ENCODE measurements at places on chromosomes 1 and 21.

DNA sequence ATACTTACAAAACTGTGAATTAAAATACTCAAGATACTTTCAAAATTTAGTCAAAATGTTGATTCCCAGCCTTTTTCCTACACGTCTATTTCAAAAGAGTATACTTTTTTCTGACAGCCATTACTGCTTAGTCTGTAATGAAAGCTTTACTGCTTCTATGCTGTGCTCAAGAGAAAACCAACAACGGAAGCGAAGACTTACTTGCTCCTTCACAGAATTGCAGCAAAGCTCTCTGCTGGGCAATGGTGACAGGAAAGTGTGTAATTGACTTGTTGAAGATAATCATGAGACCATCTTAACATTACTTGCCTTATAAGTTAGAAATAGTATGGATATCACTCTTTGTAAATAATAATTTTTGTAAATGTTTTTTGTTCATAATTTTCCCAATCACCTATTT is 1.7 kb upstream of the DYNLT5 start:
- DNase-seq: no peak

GRCh38 chr1:37701051-37701450 is 8.7 kb downstream of the CDCA8 start:
- no peak for DNase-seq

DNA sequence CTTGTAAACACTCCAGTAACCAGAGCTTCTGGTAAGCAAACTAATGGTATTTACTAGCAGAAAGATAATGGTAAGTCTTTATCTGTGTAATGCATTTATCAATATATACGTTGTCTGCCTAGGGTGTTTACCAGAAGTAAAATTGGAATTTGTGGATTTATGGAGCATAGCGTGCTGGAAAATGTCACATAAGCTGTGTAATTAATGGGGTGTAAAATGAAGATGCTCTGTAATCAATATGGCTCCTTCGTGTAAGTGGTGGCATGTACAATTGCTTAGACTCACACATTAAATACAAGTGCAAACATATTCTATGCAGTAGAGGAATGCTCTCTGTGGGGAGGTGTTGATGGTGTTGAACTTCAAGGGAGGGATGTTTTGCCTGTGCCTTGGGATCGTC is 62.2 kb upstream of the SRSF10 start:
- no peak for DNase-seq

DNA sequence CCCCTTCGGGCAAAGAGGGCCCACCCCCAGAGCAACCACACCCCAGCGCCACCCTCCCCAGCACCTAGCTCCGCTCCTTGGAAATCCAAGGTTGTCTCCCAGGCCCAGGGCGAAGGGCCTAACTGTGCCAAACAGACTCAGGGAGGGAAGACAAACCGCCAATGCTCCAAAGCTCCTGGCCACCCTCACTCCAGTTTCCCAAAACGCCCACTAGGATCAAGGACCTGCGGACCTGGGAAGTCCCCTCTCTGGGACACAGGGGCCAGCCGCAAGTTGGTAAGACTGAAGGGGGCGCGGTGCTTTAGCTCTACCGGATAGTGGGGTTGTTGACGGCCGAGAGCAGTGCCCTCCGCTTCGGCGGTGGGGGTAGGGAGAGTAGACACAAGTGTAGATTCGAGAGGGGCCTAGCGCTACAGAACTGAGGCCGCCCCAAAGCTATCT is 581 bp downstream of the IRF6 start:
- DNase-seq: no peak

GRCh38 chr1:110050602-110051261 is 16.3 kb downstream of the STRIP1 start:
- DNase-seq: peak; percentile 69

- DNase-seq: peak; percentile 22
Measured at GRCh38 chr1:185427264-185427663, 110.2 kb upstream of the IVNS1ABP start.

DNA sequence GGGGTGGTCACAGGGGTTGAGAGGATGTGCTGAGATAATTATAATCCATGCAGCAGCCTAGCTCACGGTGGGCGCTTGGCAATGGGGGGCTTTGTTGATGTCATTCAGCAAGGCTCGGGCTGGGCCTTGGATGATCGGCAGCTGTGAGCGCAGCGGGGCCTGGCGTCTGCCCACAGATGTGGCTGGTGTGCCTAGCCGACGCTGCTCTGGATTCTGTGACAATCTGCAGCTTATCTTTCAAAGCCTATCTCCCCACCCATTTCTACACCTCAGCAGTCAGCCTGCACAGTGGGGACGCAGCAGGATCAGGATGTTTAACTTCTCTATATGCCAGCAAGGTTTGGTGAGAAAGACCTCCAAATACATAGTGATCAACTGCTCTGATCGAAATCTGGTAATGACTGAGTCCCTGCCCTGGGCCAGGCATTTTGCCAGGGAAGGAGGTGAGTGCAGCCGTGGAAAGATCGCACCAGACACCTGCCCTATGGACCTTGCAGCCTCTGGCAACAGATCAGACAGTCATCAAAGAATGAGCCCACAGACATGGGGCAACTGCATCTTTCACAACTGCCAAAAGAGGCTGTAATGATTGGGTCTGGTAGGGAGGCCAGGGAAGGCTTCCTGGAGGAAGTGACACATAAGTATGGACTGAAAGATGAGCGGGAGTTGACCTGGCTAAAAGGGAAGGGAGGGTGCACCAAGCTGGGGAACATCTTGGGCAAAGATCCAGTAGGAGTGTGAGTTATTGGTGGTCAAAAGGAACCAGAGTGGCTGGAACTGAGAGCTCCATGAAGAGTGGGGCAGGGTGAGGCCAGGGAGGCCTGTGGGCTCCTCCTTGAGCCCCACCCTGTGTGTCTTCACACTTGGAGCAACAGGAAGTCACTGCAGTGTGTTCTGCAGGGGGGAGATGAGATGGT is 35.3 kb downstream of the EPHB2 start:
- DNase-seq: peak; percentile 37

- peak; percentile 90 for DNase-seq
Measured at GRCh38 chr1:246689409-246690008, 34.7 kb upstream of the SCCPDH start.

DNA sequence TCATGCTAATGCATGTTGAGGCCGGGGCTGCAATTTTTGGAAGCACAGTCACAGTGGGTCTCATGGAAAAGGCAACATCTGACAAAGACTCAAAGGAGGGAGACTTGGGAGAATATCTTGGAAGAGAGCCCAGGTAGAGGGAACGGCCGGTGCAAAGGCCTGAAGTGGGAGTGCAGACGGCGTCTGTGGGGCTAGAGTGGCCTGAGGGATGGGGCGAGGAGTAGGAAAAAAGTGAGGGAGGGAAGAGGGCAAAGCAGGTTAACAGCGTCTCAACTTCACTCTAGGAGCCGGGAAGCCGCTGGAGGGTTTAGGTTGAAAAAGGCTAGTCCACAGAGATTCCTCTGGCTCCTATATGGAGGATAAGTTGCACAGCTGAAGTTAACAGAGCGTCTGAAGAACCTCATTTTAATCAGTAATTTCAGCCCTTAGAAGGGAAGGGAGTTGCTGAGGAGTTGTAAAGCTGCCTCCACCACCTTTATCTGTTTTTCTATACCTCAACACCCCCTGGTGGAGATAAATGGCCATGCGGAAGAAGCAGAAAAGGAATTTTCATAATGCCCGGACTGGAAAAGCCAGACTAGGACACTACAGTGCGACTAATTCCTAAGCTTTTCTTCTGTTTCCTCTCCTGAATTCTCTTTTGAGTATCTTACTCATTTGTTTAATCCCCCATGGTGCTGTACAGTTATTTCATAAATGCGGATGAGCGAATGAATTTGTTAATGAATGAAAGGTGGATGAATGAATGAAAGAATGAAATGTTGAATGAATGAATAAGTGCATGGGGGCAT is 78.7 kb upstream of the ZNF281 start:
- DNase-seq: peak; percentile 73

- DNase-seq: no peak
Measured at GRCh38 chr1:240869071-240869470, 257.1 kb upstream of the GREM2 start.

- DNase-seq: peak; percentile 89
Measured at GRCh38 chr1:221117548-221117951, 238.3 kb downstream of the HLX start.

DNA sequence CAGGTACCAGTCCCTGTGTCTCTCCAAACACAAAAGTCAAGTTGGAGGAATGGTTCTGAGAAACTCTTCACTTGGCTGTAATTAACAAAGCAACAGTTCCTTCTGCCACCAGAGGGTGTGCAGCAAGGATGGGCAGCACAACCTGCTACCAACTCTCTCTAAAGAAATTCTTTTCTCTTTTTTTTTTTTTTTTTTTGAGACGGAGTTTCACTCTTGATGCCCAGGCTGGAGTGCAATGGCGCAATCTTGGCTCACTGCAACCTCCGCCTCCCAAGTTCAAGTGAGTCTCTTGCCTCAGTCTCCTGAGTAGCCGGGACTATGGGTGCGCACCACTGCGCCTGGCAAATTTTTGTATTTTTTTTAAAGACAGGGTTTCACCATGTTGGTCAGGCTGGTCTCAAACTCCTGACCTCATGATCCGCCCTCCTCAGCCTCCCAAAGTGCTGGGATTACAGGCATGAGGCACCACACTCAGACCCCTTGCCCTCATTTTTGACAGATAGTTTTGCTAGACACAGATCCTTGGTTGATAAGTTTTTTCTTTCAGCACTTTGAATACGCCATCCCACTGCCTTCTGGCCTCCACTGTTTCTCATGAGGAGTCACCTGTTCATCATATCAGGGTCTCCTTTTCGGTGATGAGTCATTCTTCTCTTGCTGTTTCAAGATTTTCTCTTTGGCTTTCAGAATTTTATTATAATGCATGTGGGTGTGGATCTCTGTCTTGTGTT is 12.1 kb upstream of the DEGS1 start:
- DNase-seq: peak; percentile 43

GRCh38 chr1:98921817-98922216 is 82.8 kb downstream of the PLPPR5 start:
- no peak for DNase-seq

- no peak for DNase-seq
Measured at GRCh38 chr1:111876631-111877030, 112.8 kb downstream of the KCND3 start.

- no peak for DNase-seq
Measured at GRCh38 chr1:44413740-44414139, 8.7 kb downstream of the RNF220 start.

DNA sequence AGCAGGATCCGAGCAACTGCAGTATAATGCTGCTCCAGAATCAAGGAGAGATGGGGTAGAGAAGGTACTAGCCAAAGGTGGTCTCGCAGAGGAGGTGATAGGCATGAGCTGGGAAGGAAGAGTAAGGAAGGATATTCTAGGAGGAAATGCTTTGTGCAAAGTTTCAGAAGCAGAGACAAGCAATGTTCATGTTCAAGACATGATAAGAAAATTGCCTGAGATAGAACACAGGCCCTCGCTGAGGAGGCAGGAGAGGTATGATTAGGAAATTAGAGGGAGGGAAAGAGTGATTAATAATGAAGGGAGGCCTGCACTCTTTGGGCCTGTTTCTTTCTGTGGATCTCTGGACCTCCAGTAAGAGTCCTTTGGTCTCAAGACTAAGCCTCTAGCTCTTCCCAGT is 12.9 kb upstream of the ETV3 start:
- no peak for DNase-seq

GRCh38 chr21:44291936-44292811 is 6.5 kb downstream of the AIRE start:
- no peak for DNase-seq

GRCh38 chr1:70537788-70538187 is 126.7 kb downstream of the CTH start:
- DNase-seq: no peak

DNA sequence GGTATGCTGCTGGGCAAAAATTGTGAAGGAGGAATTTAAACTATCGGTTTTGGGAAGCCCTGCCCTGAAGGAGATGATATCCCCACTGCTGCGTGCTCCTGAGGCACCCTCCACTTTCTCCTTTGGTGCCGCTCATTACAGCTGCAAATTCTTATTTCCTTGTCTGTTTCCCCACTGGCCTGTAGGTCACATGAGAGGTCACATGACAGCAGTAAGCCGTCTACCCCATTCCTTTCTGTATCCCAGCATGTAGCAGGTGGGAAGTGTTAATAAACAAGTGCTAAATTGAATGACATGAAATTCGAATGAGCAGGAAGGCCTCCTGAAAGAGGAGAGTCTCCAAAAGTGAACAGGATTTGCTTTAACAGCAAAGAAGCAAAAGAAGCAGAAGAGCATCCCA is 58.7 kb downstream of the GRIK3 start:
- DNase-seq: no peak

- no peak for DNase-seq
Measured at GRCh38 chr1:241767737-241768136, 80.3 kb upstream of the EXO1 start.

GRCh38 chr1:201406831-201407406 is 7.8 kb upstream of the LAD1 start:
- DNase-seq: no peak

DNA sequence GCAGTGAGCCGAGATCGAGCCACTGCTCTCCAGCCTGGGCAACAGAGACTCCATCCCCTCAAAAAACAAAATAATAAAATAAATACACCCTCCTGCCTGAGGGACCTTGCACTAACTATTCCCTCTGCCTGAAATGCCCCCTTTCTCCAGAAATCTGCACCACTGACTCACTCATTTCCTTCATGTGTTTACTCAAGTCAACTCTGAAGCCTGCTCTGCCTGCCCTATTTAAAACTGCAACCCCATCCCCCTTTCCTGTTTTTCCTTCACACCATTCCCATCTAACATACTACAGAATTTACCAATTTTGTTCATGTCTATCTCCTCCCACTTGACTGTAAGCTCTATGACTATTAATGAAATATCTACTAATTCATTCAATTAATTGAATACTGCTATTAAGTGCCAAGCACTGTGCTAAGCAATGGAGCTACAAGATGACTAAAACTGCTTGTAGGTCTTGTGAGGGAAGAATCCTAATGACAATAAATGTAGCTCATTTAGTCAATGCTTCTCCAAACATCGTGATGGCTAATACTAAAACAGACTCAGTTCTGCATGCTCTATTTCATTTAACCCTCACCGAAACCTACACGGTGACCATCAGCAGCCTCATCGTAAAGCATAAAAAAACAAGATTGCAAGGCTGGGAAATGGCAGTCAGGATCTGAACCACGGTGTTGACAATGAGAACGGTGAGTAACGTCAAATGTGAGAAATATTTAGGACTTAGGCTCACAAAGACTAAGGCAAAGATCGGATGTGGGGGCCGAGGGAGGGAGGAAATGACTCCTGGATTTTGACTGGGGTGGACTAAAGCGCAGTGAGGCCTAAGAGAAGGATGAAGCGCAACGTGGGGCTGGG is 749 bp upstream of the TMEM39B start:
- peak; percentile 21 for DNase-seq

- no peak for DNase-seq
Measured at GRCh38 chr1:62301726-62302390, 17.4 kb downstream of the KANK4 start.

- no peak for DNase-seq
Measured at GRCh38 chr1:156493742-156494141, 6.8 kb downstream of the MEF2D start.

- no peak for DNase-seq
Measured at GRCh38 chr1:1356166-1356795, 2.1 kb downstream of the MXRA8 start.

- no peak for DNase-seq
Measured at GRCh38 chr1:117871013-117871412, 58.4 kb downstream of the GDAP2 start.

- no peak for DNase-seq
Measured at GRCh38 chr1:209383907-209384709, 199.4 kb upstream of the CAMK1G start.

Measured in AG20443 (cell line).